Stimulated activated CD8-positive, alpha-beta memory T cell treated with anti-CD3 and anti-CD28 coated beads, Interleukin-2, amount 100 ng/mL, for 1 hour (primary cell): ENCODE measurements at places on chromosomes 16 and 17.

DNA sequence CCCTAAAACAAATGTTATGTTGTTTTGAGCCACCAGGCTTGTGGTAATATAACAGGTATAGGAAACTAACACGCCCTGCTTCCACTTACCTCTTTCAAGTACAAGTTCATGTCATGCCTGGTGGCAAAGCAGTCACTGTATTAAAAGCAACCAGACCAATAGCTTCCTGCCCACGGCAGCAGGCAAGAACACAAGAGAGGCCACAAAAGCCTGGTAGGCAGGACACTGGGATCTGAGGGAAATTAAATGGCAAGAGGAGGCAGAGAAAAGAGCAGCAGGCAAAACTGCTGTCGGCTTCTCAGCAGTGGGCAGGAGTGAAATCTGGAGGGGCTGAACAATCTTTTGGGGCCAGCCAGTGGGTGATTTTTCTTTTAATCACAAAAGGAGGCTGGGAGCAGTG is 2.2 kb downstream of the CYTH1 start:
- no peak for DNase-seq

DNA sequence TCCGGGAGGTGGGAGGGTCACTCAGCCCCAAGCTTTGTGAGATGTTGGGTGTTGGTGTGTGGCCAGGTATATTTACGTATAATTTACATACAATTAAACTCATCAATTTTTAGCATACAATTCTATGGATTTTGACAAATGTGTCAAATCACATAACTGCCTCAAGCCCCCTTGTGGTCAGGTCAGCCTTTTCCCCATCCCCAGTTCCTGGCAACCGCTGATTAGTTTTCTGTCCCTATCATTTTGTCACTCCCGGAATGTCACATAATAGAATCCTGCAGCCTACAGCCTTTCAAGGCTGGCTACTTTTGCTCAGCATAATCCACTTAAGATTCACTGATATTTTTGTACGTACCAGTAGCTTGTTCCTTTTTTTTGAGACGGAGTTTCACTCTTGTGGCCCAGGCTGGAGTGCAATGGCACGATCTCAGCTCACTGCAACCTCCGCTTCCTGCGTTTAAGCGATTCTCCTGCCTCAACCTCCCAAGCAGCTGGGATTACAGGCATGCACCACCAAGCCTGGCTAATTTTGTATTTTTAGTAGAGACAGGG is 19.3 kb upstream of the RAI1 start:
- no peak for DNase-seq

DNA sequence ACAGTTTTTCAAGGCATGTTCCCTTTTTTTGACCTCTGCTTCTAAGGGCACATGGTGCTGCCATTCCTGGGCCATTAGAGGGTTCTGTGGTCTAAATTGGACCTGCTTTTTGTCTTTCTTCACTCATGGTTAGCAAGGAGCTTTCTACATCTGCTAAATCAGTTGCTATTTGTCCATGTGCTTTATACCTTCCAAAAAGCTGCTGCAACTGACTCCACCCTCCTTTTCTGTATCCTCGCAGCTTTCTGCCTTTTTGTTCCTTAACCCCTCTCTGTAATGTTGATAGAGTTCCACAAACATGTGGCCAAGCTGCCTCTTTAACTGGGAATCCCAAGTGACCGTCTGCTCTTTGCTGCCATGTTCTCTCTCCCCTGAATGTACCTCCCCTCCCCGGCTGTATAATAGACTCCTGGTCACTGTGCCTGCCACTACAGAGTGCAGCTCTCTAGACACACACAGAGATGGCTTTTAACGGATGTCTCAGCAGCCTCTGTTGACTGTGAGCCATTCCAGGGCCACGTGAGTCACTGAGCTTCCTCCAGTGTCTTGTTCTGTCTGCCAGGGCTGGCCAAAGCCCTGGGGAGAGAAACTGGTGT is 57.4 kb upstream of the TEKT3 start:
- DNase-seq, result no peak

DNA sequence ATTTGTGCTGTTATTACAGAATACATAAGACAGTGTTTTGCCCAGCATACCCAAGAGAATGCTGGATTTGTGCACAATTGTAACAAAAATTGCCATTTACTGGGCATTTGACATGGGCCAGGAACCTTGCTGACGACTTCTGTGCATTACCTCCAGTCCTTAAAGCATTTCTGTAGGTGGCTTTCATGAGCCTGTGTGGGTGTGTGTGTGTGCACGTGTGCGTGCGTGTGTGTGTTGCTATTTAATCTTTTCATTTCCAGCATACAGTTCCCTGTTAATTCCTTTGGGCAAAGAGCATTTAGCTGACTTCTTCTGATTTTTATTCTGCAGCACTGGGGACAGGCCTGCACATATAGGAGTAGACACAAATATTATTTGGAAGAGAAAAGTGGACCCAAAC is 134.4 kb downstream of the CYLD start:
- DNase-seq, result no peak

- DNase-seq, result no peak
Measured at GRCh38 chr17:68498479-68499326, 13.5 kb upstream of the PRKAR1A start.

DNA sequence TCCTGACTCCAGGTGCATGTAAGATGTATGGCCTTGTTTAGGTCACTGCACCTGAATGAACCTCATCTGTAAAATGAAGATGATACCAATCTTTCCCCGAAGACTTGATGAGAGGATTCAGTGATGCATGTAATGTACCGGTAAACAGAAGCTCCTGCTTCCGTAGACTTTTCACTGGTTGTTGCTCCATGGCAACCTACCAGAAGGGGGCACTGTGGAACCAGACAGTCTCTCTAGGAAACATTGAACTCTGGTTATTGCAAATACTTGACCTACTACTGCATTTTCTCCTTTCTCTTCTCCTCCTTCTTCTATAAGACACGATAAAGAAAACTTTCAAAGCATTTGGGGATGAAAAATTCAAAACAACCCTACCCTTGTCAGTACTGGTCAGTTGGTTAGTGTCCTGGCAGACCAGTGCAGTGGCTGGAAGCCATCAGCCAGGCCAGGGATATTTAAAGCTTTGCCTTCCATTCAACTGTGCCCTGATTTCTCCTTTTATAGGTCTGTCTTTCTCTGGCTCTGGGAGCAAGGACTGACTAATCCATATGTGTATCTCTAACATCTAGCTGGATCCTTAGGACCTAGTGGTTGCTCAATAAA is 667.4 kb upstream of the SALL1 start:
- no peak for DNase-seq

DNA sequence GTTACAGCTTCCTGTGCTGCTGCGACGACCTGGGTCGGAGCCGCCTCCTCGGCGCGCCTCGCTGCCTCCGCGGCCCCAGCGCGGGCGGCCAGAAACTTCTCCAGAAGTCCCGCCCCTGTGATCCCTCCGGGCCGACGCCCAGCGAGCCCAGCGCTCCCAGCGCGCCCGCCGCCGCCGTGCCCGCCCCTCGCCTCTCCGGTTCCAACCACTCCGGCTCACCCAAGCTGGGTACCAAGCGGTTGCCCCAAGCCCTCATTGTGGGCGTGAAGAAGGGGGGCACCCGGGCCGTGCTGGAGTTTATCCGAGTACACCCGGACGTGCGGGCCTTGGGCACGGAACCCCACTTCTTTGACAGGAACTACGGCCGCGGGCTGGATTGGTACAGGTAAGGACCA is 746 bp downstream of the HS3ST2 start:
- no peak for DNase-seq

DNA sequence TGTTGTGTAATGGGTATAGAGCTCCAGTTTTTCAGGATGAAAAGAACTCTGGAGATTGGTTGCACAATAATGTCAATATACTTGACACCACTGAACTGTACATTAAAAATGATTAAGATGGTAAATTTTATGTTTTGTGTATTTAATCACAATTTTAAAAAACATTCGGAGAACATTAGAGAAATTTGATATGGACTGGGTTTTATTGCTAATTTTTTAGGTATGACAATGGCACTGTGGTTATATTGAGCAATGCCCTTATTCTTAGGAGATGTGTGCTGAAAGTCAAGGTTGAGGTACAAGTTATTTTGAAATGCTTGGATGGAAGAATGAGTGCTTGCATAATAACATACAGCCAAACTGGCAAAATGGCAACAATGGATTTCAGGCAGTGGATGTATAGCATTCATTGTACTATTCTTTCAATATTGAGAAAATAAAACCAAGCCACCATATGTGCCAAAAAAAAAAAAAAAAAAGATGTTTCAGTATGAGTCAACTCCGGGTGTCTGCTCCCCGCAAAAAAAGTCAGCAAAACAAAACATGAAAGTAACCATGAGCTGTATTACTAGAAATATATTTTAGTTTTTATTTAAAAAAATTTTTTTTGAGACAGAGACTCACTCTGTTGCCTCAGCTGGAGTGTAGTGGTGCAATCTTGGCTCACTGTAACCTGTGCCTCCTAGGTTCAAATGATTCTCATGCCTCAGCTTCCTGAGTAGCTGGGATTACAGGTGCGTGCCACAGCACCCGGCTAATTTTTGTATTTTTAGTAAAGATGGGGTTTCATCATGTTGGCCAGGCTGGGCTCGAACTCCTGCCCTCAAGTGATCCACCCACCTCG is 19.8 kb downstream of the HOXB1 start:
- DNase-seq, result no peak

DNA sequence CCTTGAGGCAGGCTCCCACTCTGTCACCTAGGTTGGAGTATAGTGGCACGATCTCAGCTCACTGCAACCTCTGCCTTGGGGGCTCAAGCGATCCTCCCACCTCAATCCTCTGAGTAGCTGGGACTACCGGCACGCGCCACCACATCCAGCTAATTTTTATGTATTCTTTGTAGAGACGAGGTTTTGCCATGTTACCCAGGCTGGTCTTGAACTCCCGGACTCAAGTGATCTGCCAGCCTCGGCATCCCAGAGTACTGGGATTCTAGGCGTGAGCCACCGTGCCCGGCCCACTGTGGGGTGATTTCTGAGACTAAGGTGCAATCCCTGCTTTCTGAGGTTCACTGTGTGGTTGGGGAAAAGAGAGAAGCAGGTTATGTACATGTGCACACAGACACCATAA is 12.0 kb upstream of the SLC12A3 start:
- no peak for DNase-seq

- DNase-seq, result no peak
Measured at GRCh38 chr16:80085606-80086005, 455.2 kb upstream of the DYNLRB2 start.

GRCh38 chr16:57264950-57265371 is 19.5 kb downstream of the PLLP start:
- no peak for DNase-seq

GRCh38 chr17:40545660-40546059 is 19.6 kb downstream of the CCR7 start:
- no peak for DNase-seq

DNA sequence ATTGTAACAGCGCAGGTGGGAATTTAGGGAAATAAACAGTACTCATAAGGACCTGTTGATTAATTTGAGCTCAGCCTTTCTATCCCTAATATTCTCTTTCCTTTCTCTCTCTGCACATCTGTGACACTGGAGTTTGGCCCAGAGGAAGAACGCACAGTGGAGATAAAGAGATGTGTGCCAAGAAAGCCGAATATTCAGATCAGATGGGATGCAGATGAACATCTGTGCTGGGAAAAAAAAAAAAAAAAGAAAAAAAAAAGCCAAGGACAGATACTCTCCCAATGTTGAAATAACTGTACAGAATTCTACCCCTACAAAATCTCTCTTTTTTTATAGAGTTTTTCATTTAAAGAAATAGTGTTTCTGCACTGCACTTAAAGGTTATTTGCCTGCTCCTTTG is 485.4 kb downstream of the KCNJ2 start:
- DNase-seq, result no peak

DNA sequence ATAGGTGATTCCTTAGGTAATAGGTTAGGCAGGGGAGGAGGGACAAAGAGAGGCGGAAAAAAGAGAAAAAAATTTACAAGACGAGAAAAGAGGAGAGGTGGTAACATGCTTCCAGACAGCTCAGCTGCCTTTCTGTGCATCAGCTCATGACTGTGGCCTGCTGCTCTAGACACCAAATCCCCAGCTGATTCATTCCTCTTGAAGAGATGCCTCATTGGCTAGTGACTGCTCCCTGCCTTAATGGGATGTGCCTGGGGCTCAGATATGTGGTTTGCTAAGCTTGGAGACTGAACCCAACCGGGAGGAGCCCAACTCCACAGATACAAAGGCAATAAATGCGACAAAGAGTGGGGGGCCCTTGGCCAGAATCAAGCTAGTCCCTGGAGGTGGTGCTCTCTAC is 105.9 kb upstream of the FAM20A start:
- DNase-seq, result no peak

DNA sequence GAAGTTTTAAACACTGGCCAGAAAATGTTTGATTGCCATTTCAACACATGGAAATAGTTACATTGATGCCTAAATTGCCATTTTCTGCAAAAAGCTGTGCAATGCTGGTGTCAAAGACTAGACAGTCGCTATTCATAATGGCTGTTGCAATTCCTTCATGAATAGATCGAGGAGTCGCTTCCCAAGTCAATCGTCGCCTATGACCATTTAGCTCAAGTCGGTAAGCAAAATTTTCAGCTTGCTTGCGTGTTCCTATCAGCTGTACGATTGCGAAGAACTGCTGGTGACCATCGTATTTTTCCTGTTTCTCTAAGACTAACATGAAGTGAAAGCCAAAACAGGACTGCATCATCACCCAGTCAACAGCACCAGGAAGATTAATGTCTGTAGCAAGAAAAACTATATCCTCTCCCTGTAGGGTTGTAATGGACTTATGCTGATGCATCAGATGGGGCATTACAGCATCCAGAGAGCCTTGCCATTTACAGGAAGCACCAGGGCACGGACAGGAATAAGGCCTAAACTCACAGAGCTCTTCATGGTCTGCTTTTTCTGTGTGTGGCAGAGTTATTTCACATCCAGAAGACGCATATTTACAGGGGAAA is 23.6 kb downstream of the SIAH1 start:
- no peak for DNase-seq

DNA sequence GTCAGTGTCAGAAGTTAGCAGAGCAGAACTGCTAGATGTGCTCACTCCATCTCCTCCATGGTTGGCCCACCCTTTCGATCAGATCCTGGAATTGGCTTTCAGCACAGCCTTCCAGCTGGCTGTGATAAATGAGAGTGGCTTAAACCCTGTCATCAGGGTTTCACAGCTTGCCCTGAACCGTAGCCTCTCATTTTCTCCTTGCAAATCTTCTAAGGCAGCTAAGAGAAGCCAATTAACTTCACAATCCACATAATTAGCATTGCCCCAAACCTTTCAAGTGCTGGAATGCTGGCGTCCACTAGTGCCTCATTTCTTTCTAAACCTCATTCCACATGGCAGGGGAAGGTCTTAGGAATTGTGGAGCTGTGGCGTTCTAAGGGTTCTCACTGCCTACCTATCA is 21.7 kb downstream of the MILR1 start:
- DNase-seq, result no peak

- no peak for DNase-seq
Measured at GRCh38 chr17:38590988-38591758, 14.6 kb downstream of the SRCIN1 start.

GRCh38 chr16:89710709-89711564 is 9.4 kb upstream of the SPATA2L start:
- no peak for DNase-seq

GRCh38 chr16:19822533-19822932 is 62.1 kb downstream of the GPRC5B start:
- no peak for DNase-seq

GRCh38 chr16:72530434-72530833 is 358.5 kb upstream of the PMFBP1 start:
- DNase-seq, result no peak
